Muscle of back (tissue), 13 donors: ENCODE measurements at places on chromosomes 16 and 17. TPM values are rescaled to one million over a fixed set of nuclear protein-coding genes. Genes with fewer than 3 reads are reported as not detected.
A peak's percentile ranks its signal among the peaks of the same experiment; 100 is the strongest.

DNA sequence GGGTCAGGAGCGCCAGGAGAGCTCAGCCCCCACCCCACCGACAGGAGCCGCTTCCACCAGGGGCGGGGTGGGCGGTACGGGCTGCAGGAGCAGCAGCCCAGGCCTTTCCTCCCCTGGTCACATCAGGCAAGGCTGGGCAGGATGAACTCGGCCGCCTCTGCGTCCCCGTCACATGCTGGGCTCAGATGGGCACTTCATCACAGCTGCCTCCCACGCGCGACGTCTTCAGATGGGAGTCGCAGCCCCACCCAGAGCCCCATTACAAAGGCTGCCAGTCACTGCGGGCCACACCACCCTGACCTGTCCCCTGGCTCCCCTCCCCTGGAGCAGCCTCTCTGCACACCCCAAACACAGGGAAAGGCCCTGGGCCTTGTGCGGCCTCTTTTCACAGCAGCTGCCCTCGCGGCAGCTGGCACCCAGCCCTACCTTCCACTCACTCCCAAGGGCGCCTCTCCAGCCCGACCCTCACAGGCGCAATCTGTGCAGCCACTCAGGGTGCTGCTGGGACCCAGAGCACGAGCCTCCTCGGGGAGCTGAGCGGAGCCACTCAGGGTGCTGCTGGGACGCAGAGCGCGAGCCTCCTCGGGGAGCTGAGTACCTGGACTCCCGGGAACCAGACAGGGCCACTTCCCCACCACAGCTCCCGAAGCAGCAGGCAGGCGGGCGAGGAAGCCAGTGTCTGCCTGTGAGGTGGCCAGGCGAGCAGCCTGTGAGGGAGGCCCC is 4.7 kb downstream of the ZNF598 start:
- DNase-seq = no peak

Gene KRT14
- polyA plus RNA-seq = 0.66 TPM

GRCh38 chr17:17924857-17925250 is 47.3 kb downstream of the TOM1L2 start:
- no peak for DNase-seq

DNA sequence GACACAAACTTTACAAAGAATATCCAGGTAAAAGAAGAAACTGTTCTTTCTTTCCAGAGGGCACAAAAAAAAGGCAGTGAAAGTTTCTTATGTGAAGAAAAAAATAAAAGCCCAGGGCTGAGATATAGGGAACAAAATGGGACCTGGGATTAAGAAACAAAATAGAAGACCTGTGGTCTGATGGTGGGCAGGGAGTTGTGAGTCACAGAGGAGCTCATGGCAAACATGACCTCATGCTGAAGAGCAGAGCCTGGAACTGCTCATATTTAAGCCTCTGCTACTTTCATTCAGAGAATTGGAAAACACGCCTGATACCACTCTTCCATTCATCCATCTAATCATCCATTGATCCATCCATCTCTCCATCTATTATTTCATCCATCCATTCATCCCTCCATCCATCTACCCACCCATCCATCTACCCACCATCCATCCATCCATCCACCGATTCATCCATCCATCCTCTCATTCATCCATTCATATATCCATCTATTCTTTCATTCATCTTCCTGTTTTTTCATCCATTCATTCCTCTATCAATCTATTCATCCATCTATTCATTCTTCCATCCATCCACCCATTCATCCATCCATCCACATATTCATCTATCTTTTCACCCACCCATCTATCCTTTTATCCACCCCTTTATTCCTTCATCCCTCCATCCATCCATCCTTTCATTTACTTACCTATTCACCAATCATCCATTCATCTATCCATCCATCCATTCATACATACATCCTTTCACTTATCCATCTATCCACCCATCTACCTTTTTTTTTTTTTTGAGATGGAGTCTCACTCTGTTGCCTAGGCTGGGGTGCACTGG is 30.0 kb downstream of the WFDC1 start:
- DNase-seq = no peak

DNA sequence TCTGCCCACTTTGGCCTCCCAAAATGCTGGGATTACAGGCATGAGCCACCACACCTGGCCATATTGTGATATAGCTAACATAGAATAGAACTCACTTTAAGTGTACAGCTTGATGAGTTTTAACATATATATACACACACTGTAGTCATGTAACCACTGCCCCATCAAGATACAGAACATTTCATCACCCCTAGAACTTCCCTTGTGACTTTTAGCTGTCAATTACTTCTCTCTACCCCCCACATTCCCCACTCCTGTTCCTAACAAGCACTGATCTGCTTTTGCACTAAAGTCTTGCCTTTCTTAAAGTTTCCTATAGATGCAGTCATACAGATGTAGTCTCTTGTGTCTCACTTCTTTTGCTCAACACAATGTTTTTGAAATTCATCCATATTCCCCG is 93.1 kb downstream of the PITPNC1 start:
- no peak for DNase-seq

DNA sequence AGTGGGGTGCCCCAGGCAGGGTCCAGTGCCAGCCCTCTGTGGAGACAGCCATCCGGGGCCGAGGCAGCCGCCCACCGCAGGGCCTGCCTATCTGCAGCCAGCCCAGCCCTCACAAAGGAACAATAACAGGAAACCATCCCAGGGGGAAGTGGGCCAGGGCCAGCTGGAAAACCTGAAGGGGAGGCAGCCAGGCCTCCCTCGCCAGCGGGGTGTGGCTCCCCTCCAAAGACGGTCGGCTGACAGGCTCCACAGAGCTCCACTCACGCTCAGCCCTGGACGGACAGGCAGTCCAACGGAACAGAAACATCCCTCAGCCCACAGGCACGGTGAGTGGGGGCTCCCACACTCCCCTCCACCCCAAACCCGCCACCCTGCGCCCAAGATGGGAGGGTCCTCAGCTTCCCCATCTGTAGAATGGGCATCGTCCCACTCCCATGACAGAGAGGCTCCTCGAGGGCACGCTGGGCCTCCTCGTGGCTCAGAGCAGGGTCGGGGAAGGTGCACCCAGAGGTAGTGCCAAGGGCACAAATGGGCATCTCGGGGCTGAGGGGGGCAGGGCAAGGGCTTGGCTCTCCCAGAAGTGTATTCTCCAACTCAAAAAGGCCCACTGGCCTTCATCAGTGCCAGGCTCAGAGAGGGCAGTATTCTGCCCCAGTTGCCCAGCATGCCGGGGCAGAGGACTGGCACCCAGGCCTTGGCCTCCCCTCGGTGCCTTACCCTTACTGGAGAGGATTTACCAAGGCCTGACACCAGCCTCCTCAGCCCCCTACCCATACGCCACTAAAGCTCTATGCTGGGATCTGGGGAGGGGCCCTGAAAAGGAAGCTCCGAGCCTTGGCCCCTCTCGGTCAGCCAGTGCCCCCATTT is at the start of gene CDH5:
CDH5 (plus strand) TSS at position 259 of the 867 bp plus-strand sequence. CDS start 12,647 bp downstream, outside the sequence.
- peak; percentile 87 for DNase-seq

DNA sequence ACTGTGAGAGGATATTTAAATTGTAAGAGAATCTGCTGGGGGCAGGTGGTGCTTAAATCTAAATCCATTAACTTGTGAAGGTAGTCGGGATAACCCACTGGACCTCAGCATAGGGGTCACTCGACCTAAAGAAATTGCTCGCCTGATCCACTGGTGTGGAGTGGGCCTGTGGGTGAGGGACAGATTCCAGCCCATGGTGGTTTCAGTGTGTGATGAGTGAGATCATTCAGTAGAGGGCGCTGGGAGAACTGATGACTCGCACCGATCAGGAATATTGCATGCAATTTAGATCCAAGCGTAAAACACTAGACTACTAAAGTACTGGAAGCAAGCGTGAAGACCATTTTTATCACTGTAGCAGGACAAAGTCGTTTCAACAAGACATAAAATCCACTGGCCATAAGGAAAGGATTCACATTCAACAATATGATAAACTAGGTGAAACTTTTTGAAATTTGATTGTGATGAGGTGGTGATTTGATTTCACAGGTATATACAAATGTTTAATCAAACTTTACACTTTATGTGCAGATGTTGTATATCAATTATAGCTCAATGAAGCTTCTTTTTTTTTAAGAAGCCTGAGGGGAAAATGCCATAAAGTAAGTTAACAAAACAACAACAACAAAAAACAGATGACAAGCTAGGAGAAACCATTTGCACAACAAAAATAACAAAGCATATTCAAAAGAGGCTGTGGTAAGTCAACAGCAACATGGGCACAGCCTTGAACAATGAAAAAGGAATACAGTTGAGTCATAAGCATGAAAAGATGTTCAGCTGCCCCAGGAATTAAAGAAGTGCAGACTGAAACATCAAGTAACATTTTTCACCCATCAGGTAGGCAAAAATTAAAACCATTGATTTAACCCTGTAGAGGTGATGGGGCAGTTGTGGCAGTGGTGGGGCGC is 7.5 kb upstream of the TMEM170A start:
- DNase-seq = peak; percentile 81

- no peak for DNase-seq
These were observed 716 bp downstream of the TK1 start for GRCh38 chr17:78185981-78186691.

DNA sequence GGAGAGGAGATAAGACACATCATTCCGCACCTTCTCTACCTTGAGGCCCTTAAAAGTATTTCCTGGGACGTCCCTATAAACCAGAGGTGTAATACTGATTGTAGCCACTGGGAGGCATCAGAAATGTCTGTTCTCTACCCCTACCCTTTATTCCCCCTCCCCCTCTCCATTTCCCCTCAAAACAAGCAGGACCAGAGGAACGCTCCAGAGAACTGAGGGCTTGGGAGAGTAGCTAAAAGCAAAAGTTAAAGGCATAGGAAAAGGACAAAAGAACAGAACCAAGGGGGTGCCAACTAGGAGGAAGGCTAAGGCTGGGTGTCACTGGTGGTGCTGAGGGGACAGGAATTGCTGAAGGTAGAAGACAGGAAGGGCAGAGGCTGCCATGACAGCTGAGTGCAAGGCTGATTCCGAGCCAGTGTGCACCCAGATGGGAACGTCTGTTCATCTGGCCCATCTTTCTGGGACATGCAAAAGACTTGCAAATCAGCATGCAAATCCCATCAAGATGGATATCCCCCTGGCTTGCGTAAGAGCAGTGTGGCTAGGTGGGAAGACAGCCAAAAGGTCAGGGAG is 6.7 kb downstream of the CAMTA2 start:
- peak; percentile 66 for DNase-seq
